Skeletal muscle cell (primary cell): ENCODE measurements at places on chromosomes 11 and 22.

DNA sequence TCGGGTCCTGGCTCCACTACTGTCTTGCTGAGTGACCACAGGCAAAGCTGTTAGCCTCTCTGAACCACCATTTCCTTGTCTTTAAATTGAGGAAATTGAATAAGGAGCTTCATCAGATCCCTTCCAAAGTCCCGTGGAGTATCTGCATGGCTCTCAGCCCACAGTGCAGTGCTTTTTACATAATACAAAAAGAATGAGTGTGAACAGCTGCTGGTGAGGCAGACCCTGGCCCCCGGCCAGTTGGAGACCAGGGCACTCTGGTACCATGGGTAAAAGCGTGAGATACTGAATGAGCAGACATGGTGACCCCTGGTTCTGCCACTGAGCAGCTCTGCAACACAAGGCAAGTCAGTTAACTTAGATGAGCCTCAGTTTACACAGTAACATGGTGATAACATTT is 86.8 kb downstream of the GALNT18 start:
- DNase-seq, result no peak

- DNase-seq, result no peak
These were observed 67.4 kb downstream of the ENDOD1 start for GRCh38 chr11:95156916-95157541.

DNA sequence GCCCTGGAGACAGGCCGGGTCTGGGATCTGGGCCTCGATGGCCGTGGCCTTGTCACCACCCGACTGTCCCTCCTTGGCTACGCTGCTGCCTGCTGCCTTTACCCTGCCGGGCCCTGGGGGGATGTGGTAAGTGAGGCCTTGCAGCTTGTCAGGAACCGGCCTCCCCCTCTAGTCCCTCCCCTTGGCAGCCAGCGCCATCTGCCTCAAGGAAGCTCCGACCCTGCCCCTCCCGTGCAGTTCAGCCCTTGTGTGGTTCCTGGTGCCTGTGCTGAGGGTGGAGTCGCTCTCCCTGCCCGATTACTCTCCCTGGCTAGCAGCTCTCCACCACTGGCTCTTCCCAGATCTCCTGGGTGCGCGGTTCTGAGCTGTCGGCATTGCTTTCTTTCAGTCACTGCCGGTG is 33.7 kb downstream of the CTTN start:
- no peak for DNase-seq

- DNase-seq, result no peak
These were observed 304.8 kb upstream of the SORL1-AS1 start for GRCh38 chr11:121757480-121758125.

DNA sequence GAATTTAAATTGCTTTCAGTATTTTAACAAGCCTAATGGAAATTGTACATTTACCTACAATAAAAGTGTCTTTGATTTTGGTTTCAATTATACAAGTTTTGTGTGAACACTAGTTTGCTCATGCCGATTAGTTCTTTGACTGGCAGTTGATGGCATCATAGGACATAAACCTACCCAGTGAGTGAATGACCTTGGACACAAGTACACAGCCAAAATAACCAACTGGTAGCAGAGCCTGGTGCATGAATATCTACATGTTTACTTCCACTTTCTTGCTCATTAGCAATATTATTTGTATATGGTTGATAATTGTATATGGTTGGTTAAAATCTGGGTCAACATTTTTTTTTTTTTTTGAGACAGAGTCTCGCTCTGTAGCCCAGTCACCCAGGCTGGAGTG is 37.8 kb downstream of the STIM1 start:
- no peak for DNase-seq

DNA sequence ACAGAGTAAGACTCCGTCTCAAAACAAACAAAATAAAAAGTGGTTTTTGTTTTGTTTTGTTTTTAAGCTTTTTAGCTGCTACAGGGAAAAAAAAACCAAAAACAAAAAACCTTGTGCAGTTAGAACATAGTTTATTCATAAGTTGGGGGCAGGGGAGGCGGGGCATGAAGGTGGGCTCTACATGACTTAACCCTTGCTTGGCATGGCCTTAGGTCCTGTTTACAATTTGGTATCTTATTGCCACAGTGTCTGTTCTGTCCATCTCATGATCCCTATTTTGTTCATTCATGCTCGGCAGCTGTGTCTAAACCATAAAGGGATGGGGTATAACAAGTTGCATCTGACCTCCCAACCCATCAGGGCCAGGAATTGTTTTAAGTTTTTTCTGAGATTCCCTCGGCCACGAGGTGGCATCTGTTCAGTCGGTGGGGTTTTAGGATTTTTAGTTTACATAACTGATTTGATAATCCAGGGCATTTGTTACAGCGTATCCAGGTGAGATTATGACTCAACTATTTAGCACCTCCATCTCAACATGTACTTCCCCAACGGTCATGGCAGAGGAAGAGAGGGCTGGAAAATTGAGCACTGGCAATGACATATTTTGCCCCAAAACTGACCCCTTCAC is 6.9 kb downstream of the AP5B1 start:
- no peak for DNase-seq

DNA sequence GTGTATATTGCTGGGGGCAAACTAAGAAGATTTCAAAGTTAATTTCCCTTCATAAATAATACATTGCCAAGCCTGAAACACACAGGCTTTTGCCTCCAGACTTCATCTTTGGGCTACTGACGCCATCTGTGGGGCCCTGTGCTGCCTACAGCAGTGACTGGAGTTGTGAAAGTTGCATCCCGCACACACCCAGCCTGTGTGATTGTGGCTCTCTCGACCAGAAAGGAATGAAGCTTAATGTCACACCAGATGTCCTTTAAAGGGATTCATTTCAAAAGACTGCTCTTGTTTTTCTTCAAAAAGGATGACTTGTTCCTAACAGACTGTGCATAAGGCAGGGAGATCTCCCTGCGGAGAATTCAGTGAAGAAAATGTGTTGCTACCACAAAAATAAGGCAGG is 210.5 kb downstream of the FAM181B start:
- no peak for DNase-seq

DNA sequence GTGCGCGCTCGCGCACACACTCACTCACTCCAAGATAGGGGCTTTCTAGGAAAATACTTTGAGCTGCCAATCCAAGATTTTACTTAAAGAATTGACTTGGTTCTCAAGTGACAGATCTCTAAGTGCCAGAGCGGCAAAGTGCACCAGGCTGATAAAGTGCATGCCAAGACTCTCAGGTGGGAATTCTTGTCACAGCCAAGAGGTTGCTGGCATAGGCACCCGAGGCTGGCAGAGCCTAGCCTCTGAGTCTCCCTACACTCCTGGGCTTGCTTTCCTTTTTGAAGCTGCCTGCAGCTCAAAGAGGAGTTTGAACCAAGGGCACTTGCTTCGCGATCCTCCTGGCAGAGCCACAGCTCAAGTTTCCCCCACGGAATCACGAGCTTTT is 2.5 kb upstream of the ADM start:
- DNase-seq, result no peak

GRCh38 chr11:27720277-27720830 is 20.1 kb upstream of the BDNF start:
- DNase-seq, result no peak

DNA sequence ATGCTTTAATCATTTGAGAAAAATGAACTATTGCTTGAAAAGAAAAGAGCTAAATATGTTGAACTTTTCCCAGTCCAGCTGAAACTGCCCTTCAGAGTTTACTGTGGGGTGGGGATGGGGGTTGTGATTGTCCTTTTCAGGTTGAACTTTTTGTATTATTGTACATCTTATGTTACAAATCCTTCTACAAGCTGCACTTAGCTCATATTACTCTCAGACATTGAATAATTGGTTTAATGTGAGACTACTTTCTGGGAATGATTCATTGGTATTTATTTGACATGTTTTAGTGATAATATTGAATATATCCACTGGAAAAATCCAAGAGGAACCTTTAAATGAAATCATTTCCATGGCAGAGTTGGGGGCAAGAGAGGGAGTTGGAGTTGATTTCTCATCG is 84.9 kb downstream of the ATXN10 start:
- no peak for DNase-seq
